ENCODE measurements at places on chromosomes 7 and 10.

DNA sequence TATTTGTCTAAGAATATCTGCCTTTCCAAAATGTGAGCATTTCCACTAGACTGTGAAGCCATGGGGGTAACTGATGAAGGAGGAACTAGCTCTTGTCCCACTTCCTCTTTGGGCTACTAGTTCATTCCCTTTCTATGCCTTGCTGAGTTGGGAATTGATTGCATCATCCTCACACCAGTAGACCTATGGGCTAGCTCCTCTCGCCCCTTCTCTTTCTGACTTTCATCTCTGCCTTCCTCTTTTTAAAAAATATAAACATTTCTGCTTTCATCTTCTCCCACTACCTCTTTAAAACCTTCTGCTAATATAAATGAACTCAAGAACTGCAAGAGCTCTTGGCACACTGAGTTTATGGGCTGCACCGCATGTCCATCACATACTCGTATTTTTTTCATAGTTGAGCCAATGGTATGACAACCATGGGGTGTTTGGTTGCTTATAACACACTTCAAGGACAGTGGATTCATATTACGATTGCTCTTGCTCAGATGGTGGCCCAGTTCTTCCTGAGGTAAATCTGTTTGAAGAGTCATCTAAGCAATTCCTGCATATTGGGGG lies 182.0 kb downstream of the REEP3 start:
- no peak for DNase-seq

DNA sequence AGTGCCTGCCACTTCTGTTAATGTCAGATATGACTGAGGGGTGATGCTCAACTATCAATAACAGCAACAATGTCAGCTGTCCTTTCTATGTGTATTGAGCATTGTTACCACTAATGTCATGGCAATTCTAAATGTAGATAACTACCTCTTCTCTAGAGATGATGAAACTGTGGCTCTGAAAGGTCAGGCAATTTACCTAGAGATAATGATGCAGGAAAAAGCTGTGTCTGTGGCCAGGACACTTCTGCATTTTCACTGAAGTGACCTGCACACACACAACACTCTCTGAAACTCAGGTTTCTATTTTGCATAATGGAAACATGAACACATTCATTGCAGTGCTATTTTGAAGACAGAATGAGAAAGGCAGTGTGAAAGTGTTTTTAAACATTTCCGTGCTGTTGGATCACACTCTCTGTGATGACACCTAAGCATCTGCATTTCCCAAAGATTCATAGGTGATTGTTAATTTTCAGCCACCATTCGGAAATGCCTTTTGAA lies 148.2 kb downstream of the KCND2 start:
- no peak for DNase-seq

DNA sequence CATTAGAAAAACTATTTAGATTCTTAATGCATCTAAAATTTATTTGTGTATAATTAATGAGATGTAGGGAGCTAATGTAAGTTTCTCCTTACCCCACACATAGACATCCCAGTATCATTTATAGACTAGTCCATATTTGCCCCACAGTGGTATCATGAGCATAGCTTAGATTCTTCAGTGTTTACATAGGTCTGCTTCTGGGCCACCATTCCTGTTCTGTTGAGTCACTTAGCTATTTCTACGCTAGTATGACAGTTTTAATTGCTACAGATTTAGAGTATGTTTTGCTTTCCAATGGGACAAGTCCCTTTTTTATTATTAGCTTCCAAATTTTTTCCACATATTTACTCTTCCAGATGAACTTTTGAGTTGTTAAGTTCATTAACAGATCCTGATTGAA lies 69.4 kb downstream of the MCMBP start:
- DNase-seq: peak; percentile 5

DNA sequence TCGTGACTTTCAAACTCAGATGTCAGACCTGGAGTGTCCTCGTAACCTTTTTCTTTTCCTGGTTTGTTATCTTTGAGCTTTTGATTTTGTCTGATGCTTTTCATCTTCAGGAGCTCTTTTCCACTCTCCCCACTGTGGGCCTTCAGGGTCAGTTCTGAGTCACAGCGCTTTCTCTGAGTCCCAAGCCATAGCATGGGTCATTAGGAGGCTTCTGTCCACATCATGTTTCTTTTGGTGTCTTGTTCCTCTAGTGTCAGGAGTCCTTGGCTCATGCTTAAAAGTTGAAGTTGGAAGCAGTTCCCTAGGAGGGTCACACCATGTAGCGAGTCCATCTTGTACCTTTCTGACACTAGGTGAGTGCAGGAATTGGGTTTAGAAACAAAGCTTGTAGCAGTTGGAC lies 40.3 kb downstream of the DAGLB start:
- DNase-seq: no peak

DNA sequence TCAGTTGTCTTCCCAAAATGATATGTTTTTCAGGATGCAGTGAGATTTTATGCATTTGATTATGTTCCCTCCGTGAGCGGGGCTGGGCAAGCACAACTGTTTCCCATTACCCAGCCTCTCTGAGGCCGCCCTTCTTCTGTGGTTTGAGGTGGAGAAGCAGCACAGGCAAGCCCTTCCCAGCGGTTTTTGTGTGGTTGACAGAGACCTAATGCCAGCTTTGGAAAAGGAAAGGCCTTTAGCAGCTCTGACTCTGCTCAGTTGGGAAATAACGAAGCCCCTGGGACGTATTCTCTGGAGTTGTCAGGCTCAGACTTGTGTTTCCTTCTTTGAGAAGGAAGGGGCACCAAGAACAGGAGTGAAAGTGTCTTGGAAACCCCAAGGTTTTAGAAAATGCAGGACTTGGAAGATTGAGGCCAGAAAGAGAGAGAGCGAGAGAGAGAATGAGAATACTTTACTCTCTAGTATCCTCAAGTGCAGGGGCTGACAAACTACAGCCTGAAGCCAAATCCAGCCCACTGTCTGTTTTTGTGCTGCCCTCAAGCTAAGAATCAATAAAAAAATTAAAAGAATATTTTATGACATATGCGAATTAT lies 20.6 kb upstream of the PDCD4 start:
- DNase-seq: peak; percentile 50

- no peak for DNase-seq
These were observed 101.8 kb upstream of the FZD1 start for GRCh38 chr7:91162436-91162835.

DNA sequence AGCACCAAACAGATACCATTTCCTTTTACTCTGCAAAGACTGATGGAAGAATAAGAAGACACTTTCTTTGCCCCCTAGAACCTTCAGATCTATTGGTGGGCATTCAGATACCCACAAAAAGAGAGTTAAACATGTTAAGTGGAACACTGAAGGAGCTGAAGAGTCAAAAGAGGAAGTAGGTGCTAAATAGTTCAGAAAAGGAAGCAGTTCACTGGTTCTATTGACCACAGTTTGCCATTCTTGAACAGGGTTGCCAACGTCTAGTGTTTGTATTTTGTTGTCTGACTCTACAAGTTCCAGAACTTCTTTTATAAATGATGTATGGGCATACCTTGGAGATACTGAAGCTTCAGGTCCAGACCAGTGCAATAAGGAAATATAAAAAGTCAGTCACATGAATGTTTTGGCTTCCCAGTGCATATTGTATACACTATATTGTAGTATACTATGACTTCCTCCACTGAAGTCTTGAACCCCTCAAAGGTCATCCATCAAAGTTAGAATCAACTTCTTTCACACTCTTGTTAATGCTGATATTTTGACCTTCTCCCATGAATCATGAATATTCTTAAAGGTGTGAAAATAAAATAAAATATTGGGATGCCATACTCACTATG lies 47.5 kb upstream of the AGR3 start:
- no peak for DNase-seq

- no peak for DNase-seq
These were observed 351.9 kb upstream of the NPVF start for GRCh38 chr7:25580141-25580540.

- no peak for DNase-seq
These were observed 24.7 kb upstream of the MACC1 start for GRCh38 chr7:20241911-20242261.

GRCh38 chr7:118045629-118046028 lies 138.3 kb upstream of the LSM8 start:
- DNase-seq: no peak

- DNase-seq: no peak
These were observed 185.6 kb downstream of the LRRC4 start for GRCh38 chr7:127845522-127846214.

DNA sequence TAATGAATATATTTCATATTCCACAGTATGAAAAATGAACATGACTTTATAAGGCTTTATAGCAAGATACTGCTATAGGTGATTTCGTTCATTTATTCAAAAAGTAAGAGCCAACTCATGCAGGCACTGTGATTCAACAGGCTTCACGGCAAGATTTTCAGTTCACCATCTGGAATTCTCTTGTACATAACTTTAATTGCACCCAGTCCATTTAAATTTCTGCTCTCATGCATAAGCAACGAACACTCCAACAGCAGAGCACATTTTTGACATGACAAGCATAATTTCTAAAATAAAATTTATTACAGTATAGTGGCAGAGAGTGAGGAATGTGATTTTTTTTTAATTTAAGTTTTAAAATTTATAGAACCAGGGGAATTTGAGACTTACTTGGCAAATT lies 436.1 kb downstream of the PHTF2 start:
- DNase-seq: no peak

DNA sequence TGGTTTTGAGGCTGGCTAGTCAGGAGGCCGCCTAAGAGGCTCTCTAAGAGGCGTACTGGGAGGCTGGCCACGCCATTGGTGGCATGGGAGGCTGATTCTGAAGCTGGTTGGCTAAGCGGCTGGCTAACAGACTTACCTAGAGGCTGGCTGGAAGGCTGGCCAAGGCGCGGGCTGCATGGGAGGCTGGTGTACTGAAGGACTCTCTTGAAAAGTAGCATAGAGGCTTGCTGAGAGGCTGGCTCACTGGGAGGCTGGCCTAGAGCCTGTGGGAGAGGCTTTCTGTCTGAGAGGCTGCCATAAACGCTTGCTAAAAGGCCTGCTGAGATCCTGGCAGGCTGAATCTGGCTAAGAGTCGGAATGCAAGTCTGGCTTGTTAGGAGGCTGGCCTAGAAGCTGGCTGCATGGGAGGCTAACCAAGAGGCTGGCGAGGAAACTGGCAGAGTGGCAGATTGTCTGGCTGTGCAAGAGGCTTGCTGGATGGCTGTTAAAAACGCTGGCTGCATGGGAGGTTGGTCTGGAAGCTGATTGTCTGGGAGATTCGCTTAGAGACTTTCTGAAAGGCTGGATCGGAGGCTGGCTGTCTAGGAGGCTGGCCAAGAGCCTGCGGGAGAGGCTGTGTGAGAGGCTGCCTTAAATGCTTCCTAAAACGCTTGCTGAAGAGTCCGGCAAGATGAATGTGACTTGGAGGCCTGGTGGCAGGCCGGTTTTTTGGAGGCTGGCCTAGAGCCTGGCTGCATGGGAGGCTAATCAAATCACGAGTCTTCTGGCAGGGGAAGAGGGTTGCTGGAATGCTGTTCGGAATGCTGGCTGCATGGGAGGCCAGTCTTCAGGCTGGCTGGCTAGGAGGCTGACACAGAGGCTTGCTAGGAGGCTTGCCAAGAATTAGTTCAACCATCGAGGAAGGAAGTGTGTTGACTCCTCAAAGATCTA lies 134.2 kb downstream of the OR13A1 start:
- no peak for DNase-seq

- DNase-seq: no peak
These were observed 59.7 kb upstream of the CCDC6 start for GRCh38 chr10:59965899-59966650.

DNA sequence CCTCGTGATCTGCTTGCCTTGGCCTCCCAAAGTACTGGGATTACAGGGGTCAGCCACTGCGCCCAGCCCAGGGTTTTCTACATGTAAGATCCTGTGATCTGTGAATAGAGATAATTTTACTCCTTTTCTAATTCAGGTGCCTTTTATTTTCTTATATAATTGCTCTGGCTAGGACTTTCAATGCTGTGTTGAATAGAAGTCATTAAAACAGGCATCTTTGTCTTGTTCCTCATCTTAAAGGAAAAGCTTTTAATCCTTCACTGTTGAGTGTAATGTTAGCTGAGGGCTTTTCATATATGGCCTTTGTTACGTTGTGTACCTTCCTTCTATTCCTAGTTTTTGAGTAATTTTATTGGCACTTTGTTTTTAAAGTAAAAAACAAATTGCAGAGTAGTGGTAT lies 26.6 kb downstream of the ANLN start:
- no peak for DNase-seq

- no peak for DNase-seq
These were observed 18.6 kb downstream of the NPFFR1 start for GRCh38 chr10:70265032-70265689.

- no peak for DNase-seq
These were observed 90.5 kb downstream of the RNF216 start for GRCh38 chr7:5690931-5691473.

GRCh38 chr10:31586723-31587638 lies 268.0 kb downstream of the ZEB1 start:
- DNase-seq: no peak
